ENCODE measurements at places on chromosomes 4 and X.

DNA sequence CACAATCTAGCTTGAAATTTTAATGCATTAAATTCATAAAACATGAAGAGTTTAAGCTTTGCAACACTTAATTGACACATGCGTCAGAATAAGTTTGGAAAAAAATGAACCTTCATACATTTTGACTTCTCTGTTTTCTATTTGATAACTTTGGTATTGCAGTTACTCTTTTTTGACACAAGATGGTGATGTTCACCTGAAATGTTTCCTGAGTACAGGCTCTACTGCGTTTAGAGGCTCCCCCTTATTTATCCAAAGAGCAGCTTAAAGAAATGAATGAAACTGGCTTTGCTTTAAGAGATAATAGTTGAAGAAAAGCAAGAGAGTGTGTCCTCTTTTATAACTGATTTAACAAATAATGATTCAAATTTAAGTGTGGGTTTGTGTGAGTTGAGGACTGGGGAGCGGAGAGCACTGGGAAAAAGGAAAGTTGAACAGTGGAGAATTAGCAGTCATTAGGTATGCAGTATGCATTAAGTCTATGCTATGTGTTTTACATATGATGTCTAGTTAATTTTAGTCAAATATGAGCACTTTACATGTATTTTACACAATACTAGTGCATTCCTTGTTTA is 180.6 kb upstream of the NUDT6 start:
- no peak for DNase-seq

GRCh38 chr4:152081024-152081423 is 320.2 kb upstream of the GATB start:
- DNase-seq = no peak

GRCh38 chrX:23369027-23369426 is 34.4 kb downstream of the PTCHD1 start:
- no peak for DNase-seq

DNA sequence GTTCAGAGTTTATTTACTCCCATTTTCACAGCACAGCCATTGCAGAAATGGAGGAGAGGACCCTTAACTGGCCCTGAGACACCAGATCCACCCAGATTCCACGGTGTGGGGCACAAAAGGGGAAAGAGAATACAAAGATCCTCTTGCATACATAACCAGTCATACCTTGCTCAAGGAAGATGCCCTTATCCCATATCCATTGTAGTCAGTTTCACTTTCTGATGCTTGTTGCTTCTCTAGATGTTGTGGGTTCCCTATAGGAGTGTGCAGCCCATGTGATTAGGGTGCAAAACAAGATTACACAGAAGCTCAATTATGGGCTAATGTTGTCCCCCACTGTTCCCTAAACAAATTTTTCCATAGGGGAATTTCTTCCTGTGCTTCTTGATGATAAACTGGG is 1309.0 kb upstream of the PABPC4L start:
- no peak for DNase-seq

DNA sequence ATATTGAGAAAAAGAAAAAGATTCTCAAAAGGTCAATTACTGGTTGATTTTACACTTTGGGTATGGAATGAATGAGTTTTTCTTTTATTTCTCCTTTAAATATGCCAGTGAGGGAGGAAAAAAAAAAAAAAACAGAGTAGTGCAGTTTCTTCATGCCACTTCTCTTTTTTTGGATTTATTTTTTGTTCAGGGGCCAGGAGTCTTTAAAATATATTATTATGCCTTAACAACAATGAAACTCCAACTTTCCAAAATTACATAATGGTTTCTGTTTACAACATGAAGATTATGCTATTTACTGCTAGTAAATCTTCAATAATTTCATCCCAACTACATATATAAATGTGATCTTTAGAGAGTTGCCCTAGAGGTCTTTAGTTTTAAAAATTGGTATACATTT is 31.9 kb downstream of the DTHD1 start:
- no peak for DNase-seq
